ENCODE measurements at places on chromosomes 12 and 14.

DNA sequence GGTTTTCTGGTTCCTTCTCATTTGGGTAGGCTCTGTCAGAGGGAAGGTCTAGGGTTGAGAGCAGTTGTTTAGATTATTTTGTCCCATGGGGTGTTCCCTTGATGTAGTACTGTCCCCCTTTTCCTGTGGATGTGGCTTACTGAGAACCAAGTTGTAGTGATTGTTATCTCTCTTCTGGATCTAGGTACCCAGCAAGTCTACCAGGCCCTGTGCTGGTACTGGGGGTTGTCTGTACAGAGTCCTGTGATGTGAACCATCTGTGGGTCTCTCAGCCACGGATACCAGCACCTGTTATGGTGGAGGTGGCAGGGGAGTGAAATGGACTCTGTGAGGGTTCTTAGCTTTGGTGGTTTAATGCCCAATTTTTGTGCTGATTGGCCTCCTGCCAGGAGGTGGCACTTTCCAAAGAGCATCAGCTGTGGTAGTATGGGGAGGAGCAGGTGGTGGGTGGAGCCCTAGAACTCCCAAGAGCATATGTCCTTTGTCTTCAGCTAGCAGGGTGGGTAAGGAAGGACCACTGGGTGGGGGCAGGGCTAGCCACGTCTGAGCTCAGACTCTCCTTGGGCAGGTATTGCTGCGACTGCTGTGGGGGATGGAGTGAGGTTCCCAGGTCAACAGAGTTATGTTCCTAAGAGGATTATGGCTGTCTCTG is 179.3 kb upstream of the BTG1 start:
- no peak for DNase-seq

DNA sequence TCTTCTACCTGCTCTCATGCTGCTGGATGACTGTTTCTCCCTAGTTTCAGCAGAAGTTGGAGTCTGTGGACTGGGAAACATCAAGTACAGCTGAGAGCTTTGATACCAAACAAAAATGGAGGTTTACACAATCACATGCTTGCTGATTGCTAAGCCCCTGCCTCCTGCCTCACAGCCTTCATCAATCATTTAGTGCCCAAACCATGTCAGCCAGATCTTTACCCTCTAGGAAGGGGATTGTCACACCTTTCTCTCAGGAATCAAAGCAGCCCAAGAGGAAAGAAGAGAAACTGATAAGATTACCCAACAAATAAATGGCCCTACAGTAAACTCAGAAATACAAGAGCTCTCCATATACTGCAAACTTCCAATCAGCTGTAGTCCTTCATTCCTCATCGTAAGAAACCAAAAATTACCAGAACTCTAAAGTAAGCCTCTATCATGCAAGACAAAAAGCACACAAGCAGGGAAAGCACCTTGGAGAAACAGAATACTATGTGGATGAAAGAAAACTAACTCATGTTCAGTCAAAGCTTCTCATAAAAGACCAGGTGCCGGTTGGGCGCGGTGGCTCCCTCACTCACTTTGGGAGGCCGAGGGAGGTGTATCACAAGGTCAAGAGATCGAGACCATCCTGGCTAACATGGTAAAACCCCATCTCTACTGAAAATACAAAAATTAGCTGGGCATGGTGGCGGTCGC is 63.6 kb upstream of the RESF1 start:
- no peak for DNase-seq

GRCh38 chr12:20444595-20445170 is 76.3 kb downstream of the PDE3A start:
- no peak for DNase-seq

DNA sequence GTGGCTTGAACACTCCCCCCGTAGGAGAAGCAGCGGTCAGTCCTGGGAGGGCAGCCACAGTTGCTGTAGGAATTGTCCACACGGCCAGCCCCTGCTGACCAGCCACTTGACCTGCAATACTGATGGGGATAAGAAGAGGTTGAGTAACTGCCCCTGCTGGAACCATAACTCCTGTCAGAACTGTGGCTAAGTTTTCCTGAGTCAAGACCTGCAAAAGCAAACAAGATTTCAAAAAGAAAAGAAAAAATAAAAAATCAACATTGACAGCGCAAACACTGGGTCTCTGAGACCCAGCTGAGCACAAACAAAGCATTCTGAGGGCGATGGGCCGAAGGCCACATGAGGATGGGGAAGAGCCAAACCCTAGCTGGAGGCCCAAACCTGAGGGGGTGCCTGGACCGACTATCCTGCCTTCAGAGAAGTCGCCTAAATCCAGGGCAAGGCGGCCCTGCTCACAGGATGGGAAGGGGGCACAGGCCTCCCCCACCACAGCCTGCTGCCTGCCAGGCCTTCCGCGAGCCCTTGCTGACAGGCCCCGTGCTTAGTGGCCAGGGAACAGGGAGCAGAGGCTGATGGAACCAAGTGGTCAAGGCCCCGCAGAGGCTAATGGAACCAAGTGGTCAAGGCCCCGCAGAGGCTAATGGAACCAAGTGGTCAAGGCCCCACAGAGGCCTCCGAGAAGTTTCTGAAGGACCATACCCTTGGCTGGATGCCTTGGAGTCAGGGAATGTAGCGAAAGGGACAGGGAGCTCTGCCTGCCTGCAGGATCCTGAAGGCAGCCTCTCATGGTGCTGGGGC is 19.1 kb downstream of the POU6F1 start:
- DNase-seq: no peak

DNA sequence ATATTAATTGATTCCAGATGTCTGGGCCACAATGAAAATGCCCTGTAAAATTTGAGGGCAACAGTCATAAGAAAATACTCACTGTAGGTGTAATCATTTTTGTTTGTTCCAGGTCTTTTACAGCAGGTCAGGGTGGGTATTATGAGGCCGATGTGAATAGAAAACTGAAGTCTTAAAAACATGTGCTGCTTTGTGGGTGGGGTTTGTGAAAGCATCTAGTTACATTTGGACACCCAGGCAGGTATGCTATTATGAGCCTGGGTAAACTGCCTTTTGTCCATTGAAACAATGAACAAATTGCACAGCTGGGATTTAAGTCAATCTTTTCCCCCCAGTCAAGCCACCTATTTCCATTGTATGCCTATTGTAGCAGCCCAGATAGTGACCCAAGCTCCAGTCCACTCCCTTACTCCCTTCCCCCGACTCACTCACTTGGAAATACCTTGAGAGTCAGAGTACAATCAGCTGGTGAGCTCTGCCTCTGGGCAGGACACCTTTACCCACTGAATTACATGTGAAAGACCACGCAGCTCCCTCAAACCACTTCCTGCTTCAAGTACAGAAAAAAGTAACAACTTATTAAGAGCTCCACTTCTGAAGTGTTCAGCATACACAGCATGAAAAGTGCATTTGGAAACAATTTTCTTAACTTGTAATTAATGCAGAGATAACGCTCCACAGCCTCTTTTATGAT is 1.8 kb downstream of the IGF1 start:
- DNase-seq: no peak

DNA sequence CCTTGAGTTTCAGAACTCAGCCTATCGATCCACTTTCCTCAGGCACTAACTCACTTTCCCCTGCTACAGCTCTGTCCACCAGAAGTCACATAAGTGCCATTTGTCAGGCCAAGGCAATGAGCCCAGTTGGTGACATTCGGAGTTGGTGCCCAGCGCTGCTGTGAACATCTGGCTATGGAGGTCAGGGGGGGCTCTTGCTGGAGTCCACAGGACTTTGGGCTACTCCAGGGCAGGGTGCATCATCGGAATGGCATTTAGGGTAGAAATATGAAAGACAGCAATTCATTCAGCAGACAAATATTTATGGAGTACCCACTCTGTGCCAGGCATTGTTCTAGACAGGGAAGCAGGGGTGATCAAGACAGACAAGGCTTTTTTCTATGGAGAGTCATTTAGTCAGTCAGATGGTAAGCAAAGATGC is 1.5 kb upstream of the PPP1CC start:
- no peak for DNase-seq

GRCh38 chr12:132319991-132320570 is 9.3 kb downstream of the GALNT9 start:
- DNase-seq: no peak

GRCh38 chr14:75823334-75823733 is 158.5 kb downstream of the TGFB3 start:
- DNase-seq: no peak

DNA sequence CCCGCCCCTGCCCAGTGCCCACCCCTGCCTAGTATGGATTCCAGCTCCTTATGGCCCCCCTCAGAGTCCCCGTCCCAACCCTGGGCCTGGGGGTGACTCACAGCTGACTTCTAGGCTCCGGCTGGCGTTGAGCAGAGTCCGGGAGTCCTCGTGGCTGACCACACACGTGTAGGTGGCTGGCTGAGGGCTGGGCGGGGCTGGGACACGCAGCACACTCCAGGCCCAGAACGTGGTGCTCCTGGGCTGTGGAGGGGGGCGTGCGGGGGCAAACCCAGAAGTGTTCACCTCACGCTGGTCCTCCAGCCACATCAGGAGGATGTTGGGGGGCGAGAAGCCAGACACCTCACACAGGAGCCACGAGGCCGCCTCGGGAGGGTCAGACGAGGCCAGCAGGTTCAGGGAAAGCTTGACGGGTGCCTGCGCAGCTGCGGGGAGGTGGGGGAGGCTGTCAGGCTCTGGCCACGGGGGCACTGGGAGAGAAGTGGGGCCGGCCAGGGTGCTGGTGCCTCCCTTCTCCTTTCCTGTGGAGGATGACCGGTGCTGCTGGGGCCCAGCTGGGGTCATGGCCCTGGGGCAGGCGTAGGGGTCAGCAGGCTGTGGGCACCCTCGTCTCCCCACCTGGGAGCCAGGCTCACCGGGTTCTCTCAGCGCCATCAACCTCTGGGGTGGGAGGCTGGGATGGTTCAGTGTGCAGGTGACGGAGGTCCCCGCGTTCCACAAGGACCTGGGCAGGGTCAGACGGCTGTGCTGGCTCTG is 314.1 kb downstream of the TMEM121 start:
- peak; percentile 52 for DNase-seq

DNA sequence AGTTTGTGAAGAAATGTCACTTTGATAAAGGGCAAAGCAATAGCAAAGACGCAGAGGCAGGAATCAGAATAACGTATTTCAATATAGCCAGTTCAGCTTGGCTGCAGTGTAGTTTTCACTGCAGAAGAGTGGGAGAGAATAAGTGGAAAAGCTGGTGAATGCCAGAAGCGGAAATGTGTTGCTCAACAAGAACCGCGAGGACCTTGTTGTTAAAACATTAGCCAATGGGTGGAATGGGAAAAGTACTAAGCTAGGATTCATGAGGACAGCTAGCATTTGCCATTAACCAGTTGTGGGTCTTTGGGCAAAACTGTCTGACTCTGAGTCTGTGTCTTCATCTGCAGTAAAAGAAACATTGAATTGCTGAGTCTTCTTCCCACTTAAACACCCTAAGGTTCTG is 292.9 kb upstream of the GRIP1 start:
- no peak for DNase-seq

- DNase-seq: no peak
Observed at GRCh38 chr12:21644516-21644915, 13.1 kb downstream of the LDHB start.

- DNase-seq: no peak
Observed at GRCh38 chr12:39990122-39991101, 115.5 kb downstream of the SLC2A13 start.

GRCh38 chr12:70267550-70267949 is 24.3 kb downstream of the CNOT2 start:
- DNase-seq: no peak

- no peak for DNase-seq
Observed at GRCh38 chr12:18320036-18320617, 58.8 kb downstream of the PIK3C2G start.

DNA sequence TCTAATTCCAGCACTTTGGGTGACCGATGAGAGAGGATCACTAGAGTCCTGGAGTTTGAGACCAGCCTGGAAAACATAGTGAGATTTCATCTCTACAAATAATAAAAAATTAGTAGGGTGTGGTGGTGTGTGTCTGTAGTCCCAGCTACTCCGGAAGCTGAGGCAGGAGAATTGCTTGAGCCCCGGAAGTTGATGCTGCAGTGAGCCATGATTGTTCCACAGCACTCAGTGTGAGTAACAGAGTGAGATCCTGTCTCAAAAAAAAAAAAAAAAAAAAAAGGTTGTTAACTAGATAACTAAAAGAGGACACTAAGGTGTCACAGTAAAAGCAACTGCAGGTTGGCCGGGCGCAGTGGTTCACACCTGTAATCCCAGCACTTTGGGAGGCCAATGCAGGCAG is 121.3 kb upstream of the MAX start:
- DNase-seq: no peak

GRCh38 chr12:76037130-76038103 is 5.8 kb upstream of the PHLDA1 start:
- no peak for DNase-seq

- peak; percentile 70 for DNase-seq
Observed at GRCh38 chr14:92460916-92461579, 52.5 kb upstream of the RIN3 start.

DNA sequence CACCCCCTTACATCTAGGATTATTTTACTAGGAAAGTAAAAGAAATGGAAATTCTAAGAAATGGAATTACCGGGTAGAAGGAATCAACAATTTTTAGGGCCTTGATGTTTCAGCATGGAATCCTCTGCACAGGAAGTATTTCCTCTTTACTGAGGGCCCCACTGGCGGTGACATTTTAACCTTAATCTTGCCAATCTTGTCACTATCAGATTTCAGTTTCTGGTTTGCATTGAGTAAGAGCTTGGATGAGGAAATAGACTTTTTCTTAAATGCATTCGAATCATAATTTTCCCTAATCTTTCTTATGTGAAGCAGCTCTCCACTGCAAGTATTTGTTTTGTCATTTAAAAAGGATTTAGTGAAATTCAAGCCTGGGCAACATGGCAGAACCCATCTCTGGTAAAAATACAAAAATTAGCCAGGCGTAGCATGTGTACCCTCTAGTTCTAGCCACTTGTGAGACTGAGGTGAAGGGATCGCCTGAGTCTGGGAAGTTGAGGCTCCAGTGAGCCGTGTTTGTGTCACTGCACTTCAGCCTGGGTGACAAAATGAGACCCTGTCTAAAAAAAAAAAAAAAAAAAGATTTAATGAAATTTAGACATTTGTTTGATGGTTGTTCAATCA is 40.7 kb downstream of the TPCN1 start:
- no peak for DNase-seq

- no peak for DNase-seq
Observed at GRCh38 chr14:35213143-35213788, 78.9 kb upstream of the PSMA6 start.

DNA sequence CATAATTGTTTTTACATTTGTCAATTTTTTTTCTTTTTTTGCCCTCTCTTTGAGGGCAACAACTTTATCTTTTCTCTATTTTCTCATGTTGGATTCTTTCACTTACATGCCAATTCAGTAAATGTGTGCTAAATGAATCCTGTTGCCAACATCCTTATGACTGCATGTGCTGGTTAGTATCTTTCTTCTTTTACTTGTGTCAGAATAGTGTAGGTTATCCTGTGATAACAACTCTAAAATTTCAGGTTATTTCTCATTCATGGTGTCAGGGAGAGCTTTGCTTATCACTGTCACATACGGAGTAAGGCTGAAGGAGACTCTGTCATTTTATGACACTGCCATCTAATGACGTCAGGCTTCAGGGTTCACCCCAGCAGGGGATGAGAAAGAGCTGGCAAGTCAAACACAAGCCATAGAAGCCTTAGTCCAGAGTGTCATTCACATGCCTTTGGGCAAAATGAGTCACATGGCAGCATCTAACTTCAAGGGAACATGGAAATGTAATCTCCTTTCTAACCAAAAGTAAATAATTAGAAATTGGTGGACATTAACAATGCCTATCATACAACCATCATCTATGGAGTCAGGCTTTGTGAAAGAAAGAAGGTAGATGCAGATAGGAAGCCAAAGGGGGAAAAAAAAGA is 242.5 kb upstream of the ATP2B1 start:
- DNase-seq: no peak

- DNase-seq: peak; percentile 54
Observed at GRCh38 chr14:104335611-104336010, 197.2 kb downstream of the KIF26A start.

- DNase-seq: no peak
Observed at GRCh38 chr12:6311822-6312528, 1.5 kb downstream of the PLEKHG6 start.

- DNase-seq: no peak
Observed at GRCh38 chr12:122976648-122976975, 1.6 kb downstream of the OGFOD2 start.
